ENCODE measurements at places on chromosomes 11 and 22.

DNA sequence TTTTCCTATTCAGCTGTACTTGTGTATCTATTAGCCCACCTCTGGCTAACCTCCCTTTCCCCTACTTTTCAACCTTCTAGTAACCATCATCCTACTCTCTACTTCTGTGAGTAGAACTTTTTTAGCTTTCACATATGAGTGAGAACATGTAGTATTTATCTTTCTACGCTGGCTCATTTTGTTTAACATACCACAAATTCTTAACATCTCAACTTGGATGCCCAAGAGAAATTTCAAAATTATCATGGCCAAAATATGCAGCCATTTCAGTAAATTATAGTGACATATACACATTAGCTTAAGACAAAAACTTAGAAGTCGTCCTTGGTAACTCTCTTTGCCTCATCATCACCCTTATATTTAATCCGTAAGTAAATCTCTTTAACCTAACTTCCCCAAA lies 34.7 kb downstream of the LUZP2 start:
- DNase-seq = no peak

GRCh38 chr22:42993651-42994275 lies 21.2 kb downstream of the PACSIN2 start:
- DNase-seq = no peak

- no peak for DNase-seq
Observed at GRCh38 chr22:40226620-40227019, 48.9 kb downstream of the TNRC6B start.

- no peak for DNase-seq
Observed at GRCh38 chr11:28231475-28231874, 123.3 kb downstream of the METTL15 start.

GRCh38 chr11:125224391-125225021 lies 60.0 kb downstream of the PKNOX2 start:
- DNase-seq = no peak

- no peak for DNase-seq
Observed at GRCh38 chr11:11570823-11571222, 51.0 kb downstream of the GALNT18 start.

- DNase-seq = no peak
Observed at GRCh38 chr22:31917227-31917921, 27.0 kb upstream of the YWHAH start.

GRCh38 chr11:100734743-100735527 lies 47.8 kb downstream of the ARHGAP42 start:
- no peak for DNase-seq

DNA sequence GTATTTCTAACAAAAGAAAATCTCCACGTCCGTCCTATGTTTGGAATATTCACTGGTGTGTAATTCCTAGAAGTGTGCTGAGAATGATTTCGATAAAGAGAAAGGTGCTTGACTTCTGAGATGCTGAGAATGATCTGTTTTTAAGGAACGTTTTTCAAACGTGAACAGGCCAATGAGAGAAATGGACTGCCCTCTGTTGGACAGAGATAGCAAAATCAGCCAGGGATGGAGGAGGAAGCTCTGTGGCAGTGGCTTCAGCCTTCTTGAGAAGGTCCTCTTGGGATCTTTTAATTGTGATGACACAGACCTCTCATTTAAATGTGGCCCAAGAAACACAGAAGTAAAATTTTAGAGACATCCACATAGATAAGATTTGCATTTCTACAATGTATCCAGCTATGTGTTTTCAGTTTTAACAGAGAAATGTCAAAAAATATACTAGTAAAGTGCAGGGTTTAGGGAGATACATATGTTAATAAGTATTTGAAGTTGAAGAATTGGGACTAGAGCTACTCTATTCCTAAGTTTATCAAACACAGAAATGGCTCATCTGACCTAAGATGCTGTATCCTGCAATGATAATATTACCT lies 84.0 kb upstream of the RCN1 start:
- DNase-seq = no peak

- DNase-seq = no peak
Observed at GRCh38 chr11:105100206-105100605, 39.4 kb downstream of the CARD18 start.

- DNase-seq = no peak
Observed at GRCh38 chr22:34579519-34579918, 486.4 kb upstream of the ISX start.

GRCh38 chr11:119567688-119568582 lies 145.0 kb upstream of the THY1 start:
- peak; percentile 35 for DNase-seq

GRCh38 chr11:112132737-112133136 lies 31.2 kb downstream of the IL18 start:
- no peak for DNase-seq

GRCh38 chr11:108559340-108559739 lies 34.2 kb downstream of the EXPH5 start:
- DNase-seq = no peak

DNA sequence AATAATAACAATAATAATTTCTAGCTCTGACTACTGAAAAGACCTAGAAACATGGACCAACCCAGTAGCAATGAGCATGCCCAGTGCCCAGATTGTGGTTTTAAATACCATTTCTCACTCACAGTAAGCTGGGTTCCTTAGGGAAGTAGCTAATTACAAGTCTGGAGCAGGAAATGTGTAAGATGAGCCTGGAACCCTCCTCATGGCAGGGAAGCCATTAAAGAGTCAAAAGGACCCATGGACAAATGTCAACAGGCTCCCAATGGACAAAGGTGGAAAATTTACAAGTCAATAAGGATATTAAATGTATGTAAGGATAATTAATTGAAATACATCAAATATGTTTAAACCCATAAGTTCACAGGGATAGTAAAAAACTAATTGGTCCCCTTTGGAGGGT lies 10.6 kb upstream of the CSNK2A3 start:
- no peak for DNase-seq

- no peak for DNase-seq
Observed at GRCh38 chr11:45424411-45425180, 138.5 kb upstream of the SYT13 start.

GRCh38 chr11:94853836-94854235 lies 85.7 kb downstream of the AMOTL1 start:
- no peak for DNase-seq

DNA sequence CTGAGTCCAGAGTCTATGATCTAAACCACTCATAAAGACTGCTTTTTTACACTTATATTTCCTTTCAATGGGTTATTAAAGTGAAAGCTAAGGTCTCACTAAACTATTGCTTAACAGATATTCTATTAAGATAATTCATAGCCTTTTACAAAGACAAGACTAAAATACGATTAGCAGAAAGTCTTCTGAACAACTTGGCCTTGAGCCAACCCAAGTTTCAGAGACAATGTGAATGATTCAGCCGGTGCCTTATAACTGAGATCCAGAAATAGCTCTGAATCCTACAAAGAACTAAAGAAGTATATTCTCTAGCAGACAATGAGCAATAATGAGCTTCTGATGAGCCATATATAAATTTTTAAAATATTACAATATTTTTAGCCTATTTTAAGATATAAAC lies 41.5 kb upstream of the CARD18 start:
- DNase-seq = no peak

DNA sequence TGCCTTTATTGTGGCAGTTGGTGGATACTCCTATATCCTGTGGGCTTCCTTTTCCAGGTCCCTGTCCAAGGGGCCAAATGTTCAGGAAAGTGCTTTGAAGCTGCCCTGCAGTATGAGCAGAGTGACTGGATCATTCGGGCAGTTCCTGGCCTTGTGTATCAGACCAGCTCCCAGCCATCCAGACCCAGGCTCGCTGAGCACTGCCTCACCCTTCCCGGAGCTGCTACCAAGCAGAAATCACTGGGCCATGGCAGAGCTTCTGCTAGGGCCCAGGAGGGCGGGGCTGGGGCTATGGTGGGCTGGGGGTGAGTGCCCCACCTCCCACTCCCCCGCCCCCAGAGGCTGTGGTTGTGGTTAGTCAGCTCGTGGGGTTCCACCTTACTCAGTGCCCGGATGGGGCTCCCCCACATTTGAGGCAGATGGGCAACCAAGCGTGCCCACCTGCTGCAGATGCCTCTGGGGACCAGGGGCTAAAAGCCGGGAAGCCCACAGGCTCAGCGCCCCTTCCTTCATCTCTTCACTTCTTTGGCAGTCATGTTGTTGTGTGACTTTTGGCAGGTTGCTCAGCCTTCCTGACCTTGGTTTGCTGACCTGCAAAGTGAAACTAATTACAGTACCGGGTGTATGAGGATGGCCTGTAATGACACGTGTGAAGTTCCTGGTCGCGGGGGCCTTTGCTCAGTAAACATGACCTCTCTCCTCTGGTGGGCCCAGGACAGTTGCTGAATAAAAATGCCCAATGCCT lies 2.1 kb upstream of the LRRC32 start:
- DNase-seq = no peak

GRCh38 chr11:126809514-126810289 lies 190.9 kb downstream of the KIRREL3 start:
- DNase-seq = no peak

GRCh38 chr11:8283100-8283464 lies 19.4 kb upstream of the LMO1 start:
- no peak for DNase-seq

DNA sequence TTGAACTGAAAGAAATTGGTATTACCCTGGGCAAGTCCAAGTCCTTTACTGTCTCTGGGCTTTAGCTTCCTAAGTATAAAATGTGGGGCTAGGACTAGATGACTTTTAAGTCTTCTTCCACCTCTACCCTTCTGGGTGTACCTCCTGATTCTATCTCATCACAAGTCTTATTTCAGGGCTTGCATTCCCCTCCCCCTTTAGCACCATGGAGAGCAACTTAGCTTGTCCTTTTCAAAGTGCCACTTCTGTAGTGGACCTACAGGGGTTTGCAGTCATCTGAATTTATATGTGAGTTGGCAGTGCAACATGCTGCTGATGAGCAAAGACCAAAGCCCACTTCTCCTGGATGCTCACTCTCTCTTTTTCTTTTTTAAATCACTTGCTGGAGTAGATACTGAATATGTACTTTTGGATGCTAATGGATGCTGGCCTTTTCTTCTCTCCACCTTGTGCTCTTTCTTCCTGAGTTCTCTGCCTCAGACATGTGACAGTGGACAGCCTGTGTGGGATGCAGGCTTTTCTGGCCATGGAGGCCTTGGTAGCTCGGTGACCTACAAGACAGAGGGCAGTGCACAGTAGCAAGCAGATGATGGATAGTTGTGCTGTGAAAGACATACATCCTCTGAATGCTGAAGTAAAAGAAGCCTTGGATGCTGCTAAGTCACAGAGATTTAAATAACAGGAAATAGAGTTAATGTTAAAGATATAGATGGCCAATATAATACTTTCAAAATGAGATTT lies 185.0 kb downstream of the NELL1 start:
- DNase-seq = no peak

DNA sequence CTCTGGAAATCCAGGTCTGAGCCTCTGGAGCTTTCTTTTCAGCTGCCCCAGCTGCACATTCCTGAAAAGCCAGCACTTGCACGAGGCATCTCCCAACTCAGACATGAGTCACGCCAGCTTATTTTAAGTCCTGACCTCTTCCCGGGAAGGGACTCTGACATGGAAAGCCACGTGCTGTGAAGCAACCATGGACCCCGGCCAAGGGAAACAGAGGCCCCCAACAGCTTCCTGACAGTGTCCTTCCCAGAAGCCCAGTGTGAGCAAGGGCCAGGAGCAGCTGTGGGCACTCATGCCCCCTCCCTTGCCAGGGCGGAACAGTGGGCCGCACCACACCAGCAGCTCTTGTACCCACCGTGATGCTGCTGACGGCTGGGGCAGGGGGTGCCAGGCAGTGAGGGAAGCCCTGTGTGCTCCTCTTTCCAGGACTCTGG lies 118.8 kb upstream of the CADM1 start:
- DNase-seq = peak; percentile 59

- DNase-seq = no peak
Observed at GRCh38 chr11:11961399-11962028, 46.9 kb downstream of the DKK3 start.

- DNase-seq = no peak
Observed at GRCh38 chr11:2643746-2644145, 56.0 kb downstream of the KCNQ1OT1 start.

DNA sequence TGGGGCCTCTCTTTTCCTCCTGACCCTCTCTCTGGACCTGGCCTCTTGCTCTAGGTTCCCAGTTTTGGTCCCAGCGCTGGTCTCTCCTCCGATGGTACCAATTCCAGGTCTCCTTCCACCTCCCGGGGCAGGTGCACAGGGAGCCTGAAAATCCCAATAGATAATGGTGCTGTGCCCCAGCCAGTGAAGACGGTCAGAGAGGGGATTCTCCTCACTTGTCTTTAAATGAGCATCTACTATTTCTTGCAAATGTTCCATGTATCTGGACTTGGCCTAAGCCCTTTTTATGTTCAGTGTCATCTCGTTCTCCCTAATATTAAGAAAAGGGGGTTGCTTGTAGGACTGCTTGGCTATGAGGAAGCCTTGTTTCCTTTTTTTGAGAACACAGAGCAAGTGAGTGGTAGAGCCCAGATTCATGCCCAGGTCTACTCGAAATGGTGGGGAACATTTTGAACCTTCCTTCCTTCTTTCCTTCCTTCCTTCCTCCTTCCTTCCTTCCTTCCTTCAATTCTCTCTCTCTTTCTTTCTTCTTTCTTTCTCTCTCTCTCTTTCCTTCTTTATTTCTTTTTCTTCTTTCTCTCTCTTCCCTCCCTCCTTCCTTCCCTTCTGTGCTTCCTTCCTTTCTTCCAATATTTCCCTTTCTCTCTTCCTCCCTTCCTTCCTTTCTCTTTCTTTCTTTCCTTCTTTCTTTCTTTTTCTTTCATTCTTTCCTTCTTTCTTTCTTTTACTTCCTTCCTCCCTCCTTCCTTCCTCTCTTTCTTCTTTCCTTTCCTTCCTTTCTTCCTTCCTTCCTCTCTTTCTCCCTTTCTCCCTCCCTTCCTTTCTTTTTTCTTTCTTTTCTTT lies 620 bp downstream of the APOBEC3A start:
- no peak for DNase-seq

- DNase-seq = no peak
Observed at GRCh38 chr11:69485337-69486041, 4.0 kb downstream of the LINC01488 start.

GRCh38 chr11:129895126-129896041 lies at the start of gene NFRKB:
TSS of gene NFRKB (minus strand) at chr11:129895578. CDS start at chr11:129892849, 2,729 bp downstream.
- DNase-seq = peak; percentile 16

DNA sequence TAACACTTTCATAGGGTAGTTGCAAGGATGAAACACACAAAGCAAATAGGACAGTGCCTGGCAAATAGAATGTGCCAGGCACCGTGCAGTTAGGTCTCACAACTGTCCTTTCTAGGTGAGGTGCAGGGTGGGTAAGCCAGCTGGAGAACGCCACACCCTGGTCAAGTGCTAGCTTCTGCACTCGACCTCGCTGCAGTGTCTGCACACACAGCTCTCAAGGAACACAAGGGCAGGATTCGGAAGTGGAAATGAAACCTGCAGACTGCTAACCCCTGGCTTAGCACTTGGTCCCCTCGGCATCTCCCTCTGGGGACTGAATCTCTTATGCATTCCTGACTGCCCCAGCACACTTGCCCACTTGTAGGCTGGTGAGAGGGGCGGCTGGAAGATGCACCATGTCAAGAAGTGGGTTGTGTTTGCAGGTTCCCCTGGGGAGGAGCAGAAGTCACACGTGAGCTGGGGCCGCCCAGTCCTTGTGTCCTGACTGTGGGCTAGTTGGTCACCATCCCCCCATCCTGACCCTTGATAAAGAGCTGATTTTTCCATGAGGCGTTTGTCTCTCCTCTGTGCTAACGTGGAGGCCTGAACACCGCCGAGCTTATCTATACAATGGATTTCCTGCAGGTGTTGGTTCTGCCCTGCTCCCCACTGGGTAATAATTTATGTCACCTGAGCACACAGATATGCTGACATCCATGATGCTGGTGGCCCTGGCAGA lies 89.0 kb downstream of the MICAL2 start:
- DNase-seq = no peak

Data from SHP77 treated with DMSO at 0.1 percent for 48 hours (cell line).